ENCODE measurements at places on chromosomes 4 and X. TPM values are rescaled to one million over a fixed set of nuclear protein-coding genes. Genes with fewer than 3 reads are reported as not detected.
A peak's percentile ranks its signal among the peaks of the same experiment; 100 is the strongest.

DNA sequence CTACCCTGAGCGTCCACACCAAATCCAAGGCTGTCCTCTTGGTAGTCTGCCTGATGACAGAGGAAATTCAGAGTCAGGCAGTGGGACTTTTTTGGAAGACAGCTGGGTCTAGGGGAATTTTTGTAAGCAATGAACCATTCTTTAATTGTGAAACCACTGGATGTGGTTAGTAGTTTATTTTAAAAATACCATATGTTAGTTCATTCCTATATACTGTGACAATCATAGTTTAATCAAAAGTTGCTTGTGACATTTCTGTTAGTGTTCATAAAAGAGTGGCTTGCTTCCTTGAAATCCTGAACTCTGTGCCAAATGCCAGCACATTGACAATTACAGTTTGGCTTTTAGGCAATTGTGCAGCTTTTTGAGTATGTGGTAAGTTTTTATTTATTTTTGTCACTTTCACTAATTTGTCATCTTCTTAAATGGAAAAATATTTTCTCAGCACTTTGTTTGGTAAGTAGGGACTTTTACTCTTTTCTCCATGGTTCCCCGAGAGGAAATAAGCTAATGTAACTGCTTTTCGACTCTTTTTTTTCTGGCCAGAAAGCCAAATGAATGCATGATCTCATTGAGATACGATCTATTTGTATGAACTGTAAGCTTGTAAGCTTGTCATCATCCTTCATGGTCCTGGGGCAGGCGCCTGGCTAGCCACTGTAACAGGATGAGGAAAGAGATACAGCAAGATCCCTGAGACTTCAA lies 72.6 kb upstream of the SLC4A4 start:
- no peak overlapping the region for H3K27ac ChIP-seq
- H3K4me3 ChIP-seq, result no peak overlapping the region

GRCh38 chr4:23750125-23750524 lies 139.7 kb downstream of the PPARGC1A start:
- H3K27ac ChIP-seq, result no peak overlapping the region
- H3K4me3 ChIP-seq, result no peak overlapping the region

GRCh38 chr4:110184140-110184790 lies 14.2 kb downstream of the ELOVL6 start:
- no peak for DNase-seq
- peak overlapping the region; percentile 6 for H3K27ac ChIP-seq
- H3K36me3 ChIP-seq, result no peaks in the 10 kb centered on the region
- no peaks in the 10 kb centered on the region for H3K27me3 ChIP-seq
- H3K4me3 ChIP-seq, result no peak overlapping the region
- H3K4me1 ChIP-seq, result peaks cover 15% of the 10 kb centered on the region

GRCh38 chr4:78022517-78022916 lies 34.6 kb upstream of the FRAS1 start:
- no peaks in the 10 kb centered on the region for H3K4me1 ChIP-seq
- H3K4me3 ChIP-seq, result no peak overlapping the region
- H3K36me3 ChIP-seq, result no peaks in the 10 kb centered on the region
- no peaks in the 10 kb centered on the region for H3K27me3 ChIP-seq
- no peak for DNase-seq

GRCh38 chrX:95056901-95057300 lies 1382.9 kb downstream of the FAM133A start:
- H3K36me3 ChIP-seq, result no peaks in the 10 kb centered on the region
- no peaks in the 10 kb centered on the region for H3K4me1 ChIP-seq
- no peak for DNase-seq
- H3K4me3 ChIP-seq, result no peak overlapping the region
- no peaks in the 10 kb centered on the region for H3K27me3 ChIP-seq
- no peak overlapping the region for H3K27ac ChIP-seq

GRCh38 chr4:95371476-95372224 lies 177.1 kb downstream of the UNC5C start:
- H3K27me3 ChIP-seq, result peaks cover 4% of the 10 kb centered on the region
- no peak overlapping the region for H3K27ac ChIP-seq
- no peak for DNase-seq
- H3K4me1 ChIP-seq, result peaks cover 10% of the 10 kb centered on the region
- H3K4me3 ChIP-seq, result no peak overlapping the region
- peaks cover 4% of the 10 kb centered on the region for H3K36me3 ChIP-seq

GRCh38 chr4:108881986-108882385 lies 119.1 kb upstream of the ETNPPL start:
- H3K4me3 ChIP-seq, result no peak overlapping the region
- DNase-seq, result no peak
- H3K27me3 ChIP-seq, result no peaks in the 10 kb centered on the region

DNA sequence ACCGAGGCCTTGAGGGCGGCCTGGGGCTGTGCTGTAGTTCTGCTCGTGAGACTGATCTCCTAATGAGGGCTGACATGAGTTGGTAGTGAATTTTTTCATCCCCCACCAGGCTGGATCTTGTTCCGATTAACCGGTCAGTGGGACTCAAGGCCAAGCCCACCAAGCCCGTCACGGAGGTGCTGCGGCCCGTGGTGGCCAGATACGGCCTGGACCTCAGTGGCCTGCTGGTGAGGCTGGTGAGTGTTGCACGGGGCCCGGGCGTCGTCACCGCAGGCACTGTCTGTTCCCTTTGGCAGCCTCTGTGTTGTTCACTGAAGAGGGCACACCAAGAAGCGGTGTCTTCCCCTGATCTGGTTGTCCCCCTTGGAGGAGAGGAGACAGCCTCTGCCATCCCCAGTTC lies 18.4 kb upstream of the HGFAC start:
- H3K36me3 ChIP-seq, result no peaks in the 10 kb centered on the region
- H3K27ac ChIP-seq, result no peak overlapping the region
- peaks cover 5% of the 10 kb centered on the region for H3K27me3 ChIP-seq
- peaks cover 7% of the 10 kb centered on the region for H3K4me1 ChIP-seq
- H3K4me3 ChIP-seq, result no peak overlapping the region
- no peak for DNase-seq

DNA sequence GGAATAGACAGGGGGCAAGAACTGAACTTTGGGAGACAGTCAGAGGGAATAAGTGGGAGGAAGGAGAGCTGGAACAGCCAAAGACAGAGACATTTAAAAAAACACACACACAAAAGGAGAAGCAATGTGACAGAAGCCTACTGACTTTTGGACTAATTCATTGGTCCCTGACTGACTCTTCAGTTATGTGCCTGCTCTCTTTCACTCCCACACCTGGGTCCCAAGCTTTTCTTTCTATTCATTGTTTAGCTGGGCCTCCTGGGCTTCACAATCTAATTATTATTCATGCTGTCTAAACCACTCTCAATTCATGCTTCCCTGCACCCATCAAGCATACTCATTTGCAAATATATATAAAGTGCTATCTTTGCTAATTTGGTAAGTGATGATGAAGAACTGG lies 139.2 kb upstream of the IRS4 start:
- no peak overlapping the region for H3K27ac ChIP-seq
- peaks cover 2% of the 10 kb centered on the region for H3K4me1 ChIP-seq
- H3K36me3 ChIP-seq, result no peaks in the 10 kb centered on the region

GRCh38 chr4:73406548-73406875 lies 2.4 kb downstream of the ALB start:
- H3K4me1 ChIP-seq, result no peaks in the 10 kb centered on the region
- no peaks in the 10 kb centered on the region for H3K36me3 ChIP-seq
- no peaks in the 10 kb centered on the region for H3K27me3 ChIP-seq
- no peak for DNase-seq
- H3K27ac ChIP-seq, result no peak overlapping the region
- no peak overlapping the region for H3K4me3 ChIP-seq

GRCh38 chrX:69073721-69074120 lies 91.5 kb downstream of the PJA1 start:
- H3K36me3 ChIP-seq, result no peaks in the 10 kb centered on the region
- H3K27me3 ChIP-seq, result peaks cover 1% of the 10 kb centered on the region
- no peak overlapping the region for H3K27ac ChIP-seq
- no peaks in the 10 kb centered on the region for H3K4me1 ChIP-seq
- no peak overlapping the region for H3K4me3 ChIP-seq
- no peak for DNase-seq

DNA sequence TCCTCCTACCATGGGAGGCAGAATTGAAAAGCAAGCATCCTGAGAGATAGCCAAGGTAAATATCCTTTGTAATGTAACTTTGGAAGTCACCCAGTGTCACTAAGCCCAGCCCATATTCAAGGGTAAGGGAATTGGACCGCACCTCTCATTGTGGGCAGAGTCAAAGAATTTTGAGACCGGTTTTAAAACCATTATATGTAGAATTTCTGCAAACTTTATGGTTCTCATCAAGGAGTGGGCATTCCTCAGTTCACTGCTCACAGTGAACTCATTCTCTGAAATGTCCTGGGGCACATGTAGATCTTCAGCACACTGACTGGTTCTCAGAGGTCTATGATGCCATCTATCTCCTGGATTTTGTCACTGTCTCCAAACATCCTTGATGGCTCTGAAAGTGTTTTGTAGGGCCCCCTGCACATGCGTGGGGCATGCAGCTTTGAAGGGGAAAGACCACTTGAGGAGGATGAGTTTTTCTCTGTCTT lies 35.3 kb upstream of the CHRNA9 start:
- no peak for DNase-seq
- H3K36me3 ChIP-seq, result peaks cover 4% of the 10 kb centered on the region
- H3K4me3 ChIP-seq, result no peak overlapping the region

- H3K27ac ChIP-seq, result no peak overlapping the region
- peaks cover 2% of the 10 kb centered on the region for H3K27me3 ChIP-seq
- DNase-seq, result no peak
- H3K4me3 ChIP-seq, result no peak overlapping the region
- H3K4me1 ChIP-seq, result no peaks in the 10 kb centered on the region
Measured at GRCh38 chr4:60605646-60606354, 594.3 kb upstream of the ADGRL3 start.

GRCh38 chrX:118652717-118653116 lies 74.7 kb upstream of the IL13RA1 start:
- H3K4me3 ChIP-seq, result no peak overlapping the region
- no peaks in the 10 kb centered on the region for H3K4me1 ChIP-seq
- no peaks in the 10 kb centered on the region for H3K36me3 ChIP-seq
- H3K27me3 ChIP-seq, result no peaks in the 10 kb centered on the region

DNA sequence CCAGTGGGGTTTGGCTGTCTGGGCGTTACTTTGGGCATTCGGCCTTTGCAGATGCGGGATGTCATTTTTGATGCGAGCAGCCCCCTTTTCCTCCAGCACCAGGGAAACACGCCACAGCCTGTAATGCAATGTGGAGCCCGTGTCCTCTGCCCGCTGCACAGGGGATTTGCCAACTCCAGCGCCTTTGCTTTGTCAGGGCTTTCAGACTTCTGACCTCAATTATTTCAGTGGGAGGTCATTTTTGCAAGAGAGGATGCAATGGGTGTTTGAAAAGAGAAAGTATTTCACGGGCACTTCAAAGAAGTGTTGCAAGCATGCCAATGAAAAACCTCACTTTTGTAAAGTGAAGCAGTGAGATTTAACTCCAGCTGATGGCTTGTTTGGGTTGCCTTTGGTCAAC lies 11.5 kb downstream of the CLCN4 start:
- H3K4me3 ChIP-seq, result no peak overlapping the region
- H3K27me3 ChIP-seq, result peaks cover 3% of the 10 kb centered on the region
- H3K27ac ChIP-seq, result no peak overlapping the region
- no peaks in the 10 kb centered on the region for H3K36me3 ChIP-seq

- H3K27me3 ChIP-seq, result no peaks in the 10 kb centered on the region
- no peak overlapping the region for H3K4me3 ChIP-seq
- no peaks in the 10 kb centered on the region for H3K4me1 ChIP-seq
Measured at GRCh38 chr4:120699354-120699753, 223.2 kb downstream of the PRDM5 start.

GRCh38 chr4:15873117-15873516 lies 65.4 kb downstream of the FGFBP1 start:
- H3K27ac ChIP-seq, result no peak overlapping the region
- H3K27me3 ChIP-seq, result peaks cover 2% of the 10 kb centered on the region
- H3K4me3 ChIP-seq, result no peak overlapping the region
- H3K36me3 ChIP-seq, result peaks cover 3% of the 10 kb centered on the region
- no peaks in the 10 kb centered on the region for H3K4me1 ChIP-seq

GRCh38 chr4:182404376-182404775 lies 161.2 kb downstream of the TENM3 start:
- peaks cover 5% of the 10 kb centered on the region for H3K4me1 ChIP-seq
- DNase-seq, result no peak
- peaks cover 4% of the 10 kb centered on the region for H3K36me3 ChIP-seq
- H3K4me3 ChIP-seq, result no peak overlapping the region
- no peak overlapping the region for H3K27ac ChIP-seq

GRCh38 chrX:109299091-109299490 lies 182.8 kb downstream of the GUCY2F start:
- H3K36me3 ChIP-seq, result no peaks in the 10 kb centered on the region
- H3K4me1 ChIP-seq, result no peaks in the 10 kb centered on the region
- H3K27ac ChIP-seq, result no peak overlapping the region
- H3K4me3 ChIP-seq, result no peak overlapping the region
- no peaks in the 10 kb centered on the region for H3K27me3 ChIP-seq
- no peak for DNase-seq

DNA sequence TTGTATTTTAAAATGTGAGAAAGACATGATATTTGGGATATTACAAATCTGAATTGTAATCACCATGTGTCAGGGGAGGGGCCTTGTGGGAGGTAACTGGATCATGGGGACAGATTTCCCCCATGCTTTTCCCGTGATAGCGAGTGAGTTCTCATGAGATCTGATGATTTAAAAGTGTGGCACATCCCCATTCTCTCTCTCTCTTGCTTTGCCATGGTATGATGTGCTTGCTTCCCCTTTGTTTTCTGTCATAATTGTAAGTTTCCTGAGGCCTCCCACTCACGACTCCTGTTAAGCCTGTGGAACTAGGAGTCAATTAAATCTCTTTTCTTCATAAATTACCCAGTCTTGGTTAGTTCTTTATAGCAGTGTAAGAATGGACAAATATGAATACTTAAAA lies 39.0 kb downstream of the CCDC158 start:
- peaks cover 5% of the 10 kb centered on the region for H3K36me3 ChIP-seq
- H3K4me3 ChIP-seq, result no peak overlapping the region
- no peak overlapping the region for H3K27ac ChIP-seq
- no peaks in the 10 kb centered on the region for H3K27me3 ChIP-seq
- peaks cover 8% of the 10 kb centered on the region for H3K4me1 ChIP-seq
- no peak for DNase-seq

Gene MAGEA2
- total RNA-seq, result 2.7 TPM

Gene ZCCHC18
- 12.1 TPM for total RNA-seq

Gene ANXA5
- total RNA-seq, result 250 TPM

Gene TREX2
- total RNA-seq, result 0.29 TPM

Gene ALB
- total RNA-seq, result not detected

Gene ZXDA
- 3.4 TPM for total RNA-seq

Gene PDZD11
- total RNA-seq, result 47.4 TPM

All from glutamatergic neuron (in vitro differentiated cells).